ENCODE measurements at places on chromosomes 1 and 21.

DNA sequence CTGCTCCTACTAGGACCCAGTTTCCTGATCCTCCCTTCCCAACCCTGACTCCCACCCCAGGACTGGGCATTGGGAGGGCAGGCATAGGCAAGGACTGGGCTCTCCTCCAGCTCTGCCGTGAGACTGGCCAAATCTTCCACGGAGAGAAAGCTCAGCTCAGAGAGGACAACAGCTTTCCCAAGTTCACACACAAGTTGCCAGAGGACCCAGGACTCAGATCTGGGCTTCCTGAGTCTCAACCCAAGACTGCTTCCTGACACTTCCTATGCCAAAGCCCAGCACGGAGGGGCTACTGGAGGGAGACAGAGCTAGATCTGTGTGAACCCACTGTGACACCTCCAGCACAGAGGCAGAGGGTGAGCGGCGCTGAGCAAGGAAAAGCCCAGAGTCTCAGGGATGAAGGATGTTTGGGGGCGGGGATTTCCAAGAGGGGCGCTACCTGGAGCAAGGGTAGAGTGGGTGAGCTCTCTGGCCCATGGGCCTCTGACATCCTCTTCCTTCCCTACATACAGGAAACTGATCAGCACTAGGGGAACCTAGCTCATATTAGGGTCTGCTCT lies 7.1 kb downstream of the PDZK1IP1 start:
- DNase-seq, result no peak

- DNase-seq, result peak; percentile 87
These were observed 98.5 kb downstream of the ASH1L start for GRCh38 chr1:155463865-155464650.

DNA sequence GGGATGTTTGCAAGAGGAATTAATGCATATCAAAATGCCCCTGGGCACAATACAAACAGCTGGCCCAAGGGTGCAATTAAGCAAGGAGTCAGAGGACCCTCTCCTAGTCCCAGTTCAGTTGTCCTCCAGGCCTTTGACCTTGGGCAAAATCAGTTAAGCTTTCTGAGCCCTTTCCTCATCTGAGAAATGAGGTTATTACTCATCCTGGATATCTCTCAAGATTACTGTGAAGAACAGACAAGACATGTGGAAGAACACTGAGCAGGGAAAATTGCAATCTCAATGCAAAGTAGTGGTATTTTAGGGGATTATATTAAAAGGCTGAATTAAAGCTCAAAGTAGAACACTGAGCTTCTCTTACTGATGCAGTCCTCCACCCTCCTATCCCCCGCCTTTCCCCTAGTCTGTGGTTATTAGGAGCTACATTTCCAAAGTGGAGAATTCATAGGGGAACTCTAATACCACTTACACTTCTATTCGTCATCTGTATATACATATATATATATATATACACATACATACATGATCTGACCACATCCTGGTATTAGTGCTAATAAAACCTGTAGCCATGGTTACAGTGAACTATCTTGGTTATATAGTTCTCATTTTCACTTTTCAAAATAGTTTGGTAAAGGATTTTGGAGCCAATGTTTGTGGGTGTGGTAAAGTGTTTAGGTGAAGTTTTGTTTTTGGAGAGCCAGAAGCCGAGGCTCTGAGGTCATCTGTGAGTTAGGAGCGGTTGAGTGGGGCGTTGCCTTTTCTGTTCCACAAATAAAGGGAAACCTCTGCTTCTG lies 18.1 kb downstream of the KIAA0040 start:
- DNase-seq, result no peak

- DNase-seq, result no peak
These were observed 143.3 kb downstream of the ETS2 start for GRCh38 chr21:38949070-38949380.

GRCh38 chr1:230283678-230284077 lies 142.5 kb downstream of the PGBD5 start:
- no peak for DNase-seq

DNA sequence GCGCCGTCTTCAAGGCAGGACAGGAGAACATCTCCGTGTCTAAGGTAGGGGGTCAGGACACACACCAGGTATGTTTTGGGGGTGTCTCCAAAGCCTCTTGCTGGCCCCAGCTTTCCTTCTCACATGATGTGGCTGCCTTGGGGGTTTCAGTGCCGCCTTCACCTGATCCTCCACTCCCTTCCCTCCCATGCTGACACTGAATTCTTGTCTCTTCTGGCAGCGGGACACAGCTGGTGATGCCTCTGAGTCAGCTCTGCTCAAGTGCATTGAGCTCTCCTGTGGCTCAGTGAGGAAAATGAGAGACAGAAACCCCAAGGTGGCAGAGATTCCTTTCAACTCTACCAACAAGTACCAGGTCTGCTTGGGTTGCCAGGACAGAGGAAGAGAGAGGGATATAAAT lies 13.5 kb downstream of the ATP1A2 start:
- peak; percentile 28 for DNase-seq

GRCh38 chr1:230144758-230145504 lies 77.9 kb downstream of the GALNT2 start:
- DNase-seq, result no peak

DNA sequence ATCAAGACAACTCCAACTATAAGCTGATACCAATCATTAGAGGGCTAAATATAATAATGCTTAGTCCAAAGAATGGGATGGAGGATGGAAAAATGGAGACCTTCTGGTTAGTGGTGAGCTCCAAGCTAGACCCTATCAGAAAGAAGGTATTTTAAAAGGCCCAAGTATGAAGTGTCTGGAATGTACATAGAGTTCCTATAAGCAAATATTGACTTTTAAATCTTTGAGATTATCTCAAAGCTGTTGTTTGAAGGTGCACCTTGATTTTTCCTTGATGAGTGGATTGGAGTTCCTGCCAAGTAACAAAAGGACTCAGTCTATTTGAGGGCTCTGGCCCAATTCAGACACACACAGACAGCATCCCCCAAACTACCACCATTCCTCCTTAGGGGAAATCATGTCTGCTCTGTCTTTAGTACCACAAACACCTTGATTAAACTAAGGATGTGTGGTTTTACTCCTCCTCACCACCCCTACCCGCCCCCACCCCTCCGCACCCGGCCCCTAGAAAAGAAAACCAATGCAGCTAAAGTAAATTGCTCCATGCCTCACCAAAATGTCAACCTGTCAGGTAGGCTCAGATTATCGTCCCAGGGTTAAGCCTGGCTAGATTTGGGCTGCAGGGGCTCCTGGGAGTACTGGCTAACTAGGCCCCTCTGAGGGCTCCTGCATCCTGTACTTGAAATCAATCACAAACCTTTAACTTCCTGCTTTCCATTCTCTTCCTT lies 59.4 kb downstream of the CDC7 start:
- DNase-seq, result no peak

- DNase-seq, result no peak
These were observed 5.6 kb upstream of the OR6K2 start for GRCh38 chr1:158706096-158706495.

DNA sequence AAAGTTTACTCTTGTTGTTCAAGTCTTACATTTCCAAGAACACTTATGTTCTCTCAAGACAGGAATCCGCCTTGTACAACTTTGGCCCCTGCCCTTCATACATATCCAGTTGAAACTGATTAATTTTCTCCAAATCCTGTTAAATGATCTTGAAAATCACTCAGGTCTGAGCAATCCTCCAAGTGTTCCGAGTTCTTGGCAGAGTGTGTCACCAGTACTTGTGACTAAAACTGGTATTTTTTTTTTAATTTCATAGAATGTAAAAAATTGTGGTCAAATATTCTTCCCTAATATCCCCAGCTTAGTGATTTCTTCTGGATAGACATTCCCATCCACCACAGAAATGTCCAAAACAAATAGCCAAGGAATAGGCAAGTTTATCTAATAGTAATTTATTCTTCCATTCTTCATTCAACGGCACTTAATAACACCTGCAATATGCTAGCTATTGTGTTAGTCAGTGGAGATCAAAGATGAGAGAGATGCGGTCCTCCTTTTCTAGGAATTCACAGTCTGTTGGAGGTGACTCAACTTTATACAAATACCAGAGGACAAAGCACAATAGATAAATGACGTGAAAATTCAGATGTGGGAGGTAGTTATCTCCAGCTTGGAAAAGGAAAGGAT lies 71.4 kb downstream of the DIRAS3 start:
- peak; percentile 68 for DNase-seq

DNA sequence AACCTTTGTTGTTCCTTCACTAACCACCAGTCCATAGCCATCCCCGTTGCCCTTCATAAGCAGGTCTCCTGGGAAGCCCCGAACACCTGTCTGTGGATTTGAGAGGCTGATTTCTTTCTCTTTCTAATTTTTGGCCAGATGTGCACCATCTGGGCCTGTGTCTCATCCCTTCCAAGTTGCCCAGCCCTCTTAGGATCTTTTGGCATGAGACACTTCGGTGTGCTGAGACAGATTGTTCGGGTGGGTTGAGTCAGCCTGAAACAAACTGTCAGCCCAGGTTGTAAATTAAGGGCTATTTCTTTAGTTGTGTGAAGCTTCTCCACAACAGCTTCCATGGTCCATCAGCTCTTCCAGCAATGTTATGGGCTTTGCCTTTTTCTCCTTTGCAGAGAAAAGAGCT lies 1.4 kb upstream of the DNAJC11 start:
- peak; percentile 51 for DNase-seq

GRCh38 chr1:172286629-172287076 lies 133.8 kb upstream of the C1orf105 start:
- peak; percentile 97 for DNase-seq

GRCh38 chr1:203678943-203679661 lies 52.5 kb downstream of the ATP2B4 start:
- no peak for DNase-seq

GRCh38 chr1:38193040-38193439 lies 146.4 kb upstream of the POU3F1 start:
- no peak for DNase-seq

DNA sequence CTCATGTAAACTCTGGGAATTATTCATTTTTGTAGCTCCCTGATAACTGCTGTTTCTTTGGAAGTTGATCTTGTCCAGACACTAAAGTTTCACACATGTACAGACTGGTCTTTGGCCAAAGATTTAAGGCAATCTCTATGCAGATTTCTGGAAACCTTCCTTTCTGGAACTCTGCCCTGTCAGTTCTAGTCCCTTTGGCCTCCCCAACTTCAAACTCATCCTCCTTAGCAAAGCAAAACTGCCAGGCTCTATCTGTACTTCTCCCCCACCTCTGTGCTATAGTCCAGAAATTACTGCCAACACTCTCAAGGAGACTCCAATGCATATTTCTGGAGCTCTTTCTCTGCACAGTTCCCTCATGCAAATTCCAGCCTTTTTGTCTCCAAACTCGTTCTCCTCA lies 36.5 kb downstream of the C1orf198 start:
- DNase-seq, result no peak

DNA sequence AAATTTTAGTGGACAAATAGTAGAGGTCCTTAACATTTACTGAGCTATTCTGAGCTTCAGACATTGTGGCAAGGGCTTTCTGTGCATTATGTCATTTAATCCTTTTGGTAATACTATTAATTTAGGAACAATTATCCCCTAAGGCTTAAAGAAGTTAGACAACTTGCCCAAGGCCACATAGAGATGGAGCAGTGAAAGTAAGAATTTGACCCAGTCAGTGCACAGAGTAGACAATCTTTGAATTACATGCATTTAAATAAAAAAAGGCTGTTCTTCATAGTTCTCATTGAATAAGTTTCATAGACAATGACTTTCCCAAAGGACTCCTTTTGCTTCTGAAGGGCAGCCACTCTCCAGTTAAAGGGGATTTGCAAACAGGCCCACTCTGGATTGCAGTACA lies 142.7 kb downstream of the RUNX1 start:
- no peak for DNase-seq

GRCh38 chr1:65359888-65360287 lies 50.5 kb downstream of the DNAJC6 start:
- DNase-seq, result peak; percentile 3

GRCh38 chr1:198320759-198321158 lies 164.0 kb downstream of the NEK7 start:
- no peak for DNase-seq

- DNase-seq, result no peak
These were observed 159.1 kb upstream of the USP24 start for GRCh38 chr1:55374216-55374615.

DNA sequence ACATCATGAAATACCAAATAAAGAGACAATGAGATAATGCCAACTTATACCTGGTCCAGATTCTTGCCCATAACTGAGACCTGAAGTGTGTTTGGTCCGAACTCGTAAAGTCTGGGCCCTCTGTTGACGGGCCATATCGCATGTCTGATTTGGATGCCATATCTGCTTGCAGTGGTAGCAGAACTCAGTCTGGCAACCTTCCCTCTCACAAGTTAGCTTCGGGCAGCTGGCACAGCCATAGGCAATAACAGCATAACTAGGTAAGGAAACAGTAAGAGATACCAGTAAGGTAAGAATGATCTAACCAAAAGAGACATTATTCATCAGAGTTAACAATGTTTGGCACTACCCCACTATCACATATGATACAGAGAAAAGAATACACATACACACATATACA lies 15.1 kb downstream of the RNF19B start:
- DNase-seq, result no peak

DNA sequence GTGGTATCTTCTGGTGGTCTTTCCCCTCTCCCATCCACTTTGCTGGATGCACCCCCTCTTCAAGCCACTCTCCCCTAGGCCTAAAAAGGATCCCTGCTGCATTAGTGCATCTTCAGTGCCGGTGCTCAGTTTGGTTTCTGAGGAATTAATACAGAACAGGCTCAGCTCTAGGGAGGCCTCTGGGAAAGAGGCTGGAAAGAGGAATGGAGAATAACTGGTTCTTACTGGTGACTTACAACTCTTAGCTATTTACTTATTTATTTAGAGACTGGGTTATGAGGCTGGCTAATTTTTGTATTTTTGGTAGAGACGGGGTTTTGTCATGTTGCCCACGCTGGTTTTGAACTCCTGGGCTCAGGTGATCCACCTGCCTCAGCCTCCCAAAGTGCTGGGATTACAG lies 19.0 kb downstream of the MFN2 start:
- no peak for DNase-seq

GRCh38 chr1:21396516-21396915 lies 43.4 kb upstream of the NBPF3 start:
- DNase-seq, result no peak

DNA sequence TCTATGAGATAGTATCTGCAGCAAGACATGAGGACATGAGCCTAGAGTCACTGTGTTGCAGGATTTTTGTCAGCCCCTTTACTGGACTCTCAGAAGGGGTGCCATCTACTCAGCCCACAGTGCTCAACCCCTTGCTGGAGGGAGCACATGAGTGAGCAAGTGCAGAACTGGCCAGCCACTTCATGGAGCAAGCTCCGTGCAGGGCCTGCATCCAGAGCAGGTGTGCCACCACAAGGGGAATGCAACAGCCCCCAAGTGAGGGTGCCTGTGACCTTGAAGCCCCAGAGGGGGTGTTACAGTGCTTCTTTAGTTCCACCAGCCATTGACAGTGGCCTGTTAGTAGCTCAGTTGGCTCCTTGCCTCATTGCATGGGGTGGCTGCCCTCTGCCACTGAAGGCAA lies 649.7 kb downstream of the PLPP3 start:
- DNase-seq, result no peak
